GM23338 (cell line): ENCODE measurements at places on chromosomes 2 and 18. TPM values are rescaled to one million over a fixed set of nuclear protein-coding genes. Genes with fewer than 3 reads are reported as not detected.
A peak's percentile ranks its signal among the peaks of the same experiment; 100 is the strongest.

DNA sequence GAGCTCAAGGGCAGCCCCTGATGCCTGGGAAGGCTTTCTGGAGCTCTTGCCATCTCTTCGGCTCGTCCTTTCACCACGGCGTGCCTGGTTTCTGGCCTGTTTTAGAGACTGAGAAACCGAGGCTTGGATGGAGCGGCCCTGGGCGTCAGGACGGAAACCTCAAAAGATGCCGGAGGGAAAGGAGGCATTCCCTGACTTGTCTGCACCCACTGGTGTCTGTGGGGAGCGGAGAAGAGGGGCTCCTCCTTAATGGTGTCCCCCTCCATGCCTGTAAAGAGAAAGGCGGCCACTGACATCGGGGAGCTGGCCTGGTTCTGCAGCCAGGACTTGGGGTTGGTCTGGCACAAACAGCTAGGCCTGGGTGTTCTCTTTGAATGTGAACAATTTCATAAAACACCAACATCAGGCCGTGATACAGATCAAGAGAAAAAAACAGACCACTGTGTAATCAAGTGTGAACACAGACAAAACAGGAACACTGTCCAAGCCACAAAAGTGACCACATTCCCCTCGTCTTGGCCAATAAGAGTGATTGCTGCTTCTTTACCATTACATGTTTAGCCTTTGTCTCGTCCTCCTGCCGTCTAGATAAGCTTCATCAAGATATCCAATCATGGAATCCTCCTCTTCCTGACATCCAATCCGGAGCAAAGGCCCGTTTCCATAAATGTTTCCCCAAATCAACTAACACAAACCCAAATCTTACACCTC, 633 bp upstream of the ILKAP start:
- no peak overlapping the region for H3K27ac ChIP-seq
- peak overlapping the region; percentile 57 for H3K4me3 ChIP-seq
- H3K4me1 ChIP-seq, result peaks cover 17% of the 10 kb centered on the region
- H3K36me3 ChIP-seq, result no peaks in the 10 kb centered on the region
- DNase-seq, result no peak

DNA sequence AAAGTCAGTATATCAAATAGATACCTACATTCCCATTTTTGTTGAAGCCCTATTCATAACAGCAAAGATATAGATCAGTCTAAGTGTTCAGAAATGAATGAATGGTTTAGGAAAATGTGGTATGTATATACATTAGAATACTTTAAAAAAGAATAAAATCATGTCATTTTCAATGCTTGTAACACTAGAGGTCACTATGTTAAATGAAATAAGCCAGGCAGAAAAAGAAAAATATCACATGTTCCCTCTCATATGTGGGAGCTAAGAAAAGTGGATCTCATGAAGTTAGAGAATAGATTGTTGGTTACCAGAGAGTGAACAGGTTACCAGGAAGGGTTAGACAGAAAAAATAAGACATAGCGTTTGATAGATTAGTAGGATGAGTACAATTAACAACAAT, 1111.0 kb upstream of the SLC39A10 start:
- no peaks in the 10 kb centered on the region for H3K4me1 ChIP-seq
- DNase-seq, result peak; percentile 19
- H3K36me3 ChIP-seq, result no peaks in the 10 kb centered on the region
- no peaks in the 10 kb centered on the region for H3K27me3 ChIP-seq

GRCh38 chr2:131584380-131584779, 56.7 kb downstream of the CCDC74A start:
- no peaks in the 10 kb centered on the region for H3K27me3 ChIP-seq
- no peak overlapping the region for H3K27ac ChIP-seq
- H3K4me3 ChIP-seq, result no peak overlapping the region
- no peak for DNase-seq
- no peaks in the 10 kb centered on the region for H3K36me3 ChIP-seq

DNA sequence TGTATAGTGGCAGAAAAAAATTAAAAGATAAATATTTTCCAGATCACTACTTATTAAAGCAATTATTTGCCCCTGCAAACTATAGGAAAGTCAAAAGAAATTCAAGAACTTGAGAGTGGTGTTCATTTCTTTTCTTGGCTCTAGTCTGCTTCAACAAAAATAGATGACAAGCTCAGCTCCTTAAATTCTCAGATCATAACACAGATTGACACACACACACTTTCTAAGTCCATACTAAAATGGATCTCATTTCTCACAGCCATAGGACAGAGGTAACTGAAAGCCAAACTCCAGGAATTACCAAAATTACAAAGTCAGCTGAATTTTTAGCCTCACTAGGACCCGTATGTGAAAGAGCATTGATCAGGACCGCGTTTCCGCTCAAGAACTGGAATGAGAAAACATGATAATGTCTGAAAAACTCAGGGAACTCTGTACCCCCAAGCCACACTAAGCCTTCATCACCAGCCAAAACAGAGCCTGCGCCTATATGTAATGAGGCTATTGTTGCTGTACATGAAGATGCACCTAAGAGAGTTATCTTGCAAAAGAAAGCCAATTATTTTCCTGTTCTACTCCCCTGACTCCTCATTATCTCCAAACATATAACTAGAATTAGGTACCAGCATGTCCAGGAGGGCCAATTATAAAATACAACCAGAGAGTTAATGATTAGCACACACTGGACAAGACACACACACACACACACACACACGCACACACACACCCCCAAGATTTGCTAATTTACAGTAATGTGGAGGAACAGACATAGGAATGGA, 16.5 kb upstream of the EFR3B start:
- DNase-seq, result no peak
- no peaks in the 10 kb centered on the region for H3K27me3 ChIP-seq

DNA sequence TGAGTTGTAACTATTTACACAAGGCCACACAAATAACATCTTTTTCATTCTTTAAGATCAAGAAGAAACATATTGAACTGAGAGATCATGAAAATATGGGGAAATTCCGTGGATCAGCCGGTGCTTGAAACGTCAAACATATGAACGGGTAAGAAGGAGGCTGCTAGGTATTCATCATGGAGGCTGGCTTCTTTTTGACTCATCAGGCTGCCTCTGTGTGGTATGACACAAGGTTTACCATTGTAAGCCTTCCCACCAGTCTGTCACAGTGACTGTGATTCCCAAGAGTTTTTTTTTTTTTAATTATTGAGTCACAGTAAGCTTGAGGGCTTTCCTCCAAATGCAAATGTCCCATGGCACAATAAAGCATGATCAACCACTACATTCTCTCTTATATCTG, 506.9 kb downstream of the BCL11A start:
- H3K4me3 ChIP-seq, result no peak overlapping the region
- H3K4me1 ChIP-seq, result no peaks in the 10 kb centered on the region; the same call in 1 of the 2 replicates
- DNase-seq, result no peak
- no peaks in the 10 kb centered on the region for H3K27me3 ChIP-seq
- H3K27ac ChIP-seq, result no peak overlapping the region
- H3K36me3 ChIP-seq, result no peaks in the 10 kb centered on the region

- DNase-seq, result no peak
- no peak overlapping the region for H3K4me3 ChIP-seq
- H3K36me3 ChIP-seq, result no peaks in the 10 kb centered on the region
Observed at GRCh38 chr2:127659408-127660290, 13.7 kb downstream of the GPR17 start.

DNA sequence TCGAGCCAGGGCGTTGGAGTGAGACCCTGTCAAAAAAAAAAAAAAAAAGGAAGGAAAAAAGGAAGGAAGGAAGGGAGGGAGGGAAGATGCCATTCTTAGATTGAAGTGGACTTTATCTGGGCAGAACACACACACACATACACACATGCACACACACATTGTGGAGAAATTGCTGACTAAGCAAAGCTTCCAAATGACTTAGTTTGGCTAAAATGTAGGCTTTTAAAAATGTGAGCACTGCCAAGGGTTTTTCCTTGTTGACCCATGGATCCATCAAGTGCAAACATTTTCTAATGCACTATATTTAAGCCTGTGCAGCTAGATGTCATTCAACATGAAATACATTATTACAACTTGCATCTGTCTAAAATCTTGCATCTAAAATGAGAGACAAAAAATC, 564 bp upstream of the TTR start:
- H3K4me1 ChIP-seq, result no peaks in the 10 kb centered on the region
- no peak overlapping the region for H3K27ac ChIP-seq
- H3K27me3 ChIP-seq, result no peaks in the 10 kb centered on the region

DNA sequence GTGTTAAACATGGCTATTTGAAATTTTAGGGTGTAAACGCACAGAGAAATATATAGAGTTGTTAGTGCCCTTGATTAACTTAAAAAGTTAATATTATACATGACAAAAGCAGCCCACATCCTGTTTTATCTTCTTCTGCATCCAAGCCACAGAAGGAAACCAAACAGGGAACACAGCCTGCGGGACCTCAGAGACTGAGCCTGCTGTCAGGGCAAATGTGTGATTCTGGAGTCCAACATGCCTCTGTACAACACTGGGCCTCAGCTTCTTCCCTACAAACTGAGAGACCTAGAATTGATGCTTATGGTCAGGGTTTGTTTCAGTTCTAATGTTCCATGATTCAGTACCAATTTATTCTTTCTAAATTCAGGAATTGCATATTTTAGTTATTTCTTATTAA, 404.7 kb downstream of the FBXO15 start:
- H3K4me1 ChIP-seq, result peaks cover 47% of the 10 kb centered on the region
- no peak overlapping the region for H3K27ac ChIP-seq
- no peak overlapping the region for H3K4me3 ChIP-seq
- H3K36me3 ChIP-seq, result no peaks in the 10 kb centered on the region
- no peaks in the 10 kb centered on the region for H3K27me3 ChIP-seq
- no peak for DNase-seq

DNA sequence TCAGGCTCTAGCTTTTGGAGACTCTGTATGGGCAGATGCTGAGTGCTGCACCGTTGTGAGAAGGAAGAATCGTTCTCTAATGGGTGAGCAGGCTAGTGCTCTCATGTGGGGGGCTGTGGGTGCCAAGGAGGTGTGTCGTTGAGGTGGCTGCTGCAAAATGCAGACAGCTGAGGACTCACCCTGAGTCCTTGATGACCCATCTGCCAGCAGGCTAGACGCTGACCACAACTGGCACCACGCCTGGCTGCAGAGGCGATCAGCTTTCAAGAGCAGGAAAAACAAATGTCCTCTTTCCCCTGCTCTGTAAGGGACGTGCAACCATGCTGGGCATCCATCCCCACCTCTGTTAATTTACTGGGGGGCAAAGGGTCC, 48.2 kb downstream of the HAUS1 start:
- no peaks in the 10 kb centered on the region for H3K36me3 ChIP-seq
- H3K4me1 ChIP-seq, result peaks cover 21% of the 10 kb centered on the region
- DNase-seq, result no peak
- H3K27me3 ChIP-seq, result no peaks in the 10 kb centered on the region

GRCh38 chr2:45651415-45652089, at the start of gene PRKCE:
PRKCE (plus strand) TSS chr2:45651675.
- H3K4me1 ChIP-seq, result peaks cover 13% of the 10 kb centered on the region
- H3K27ac ChIP-seq, result no peak within 1 kb of the TSS
- peak within 1 kb of the TSS; percentile 84 for H3K4me3 ChIP-seq
- no peaks in the 10 kb centered on the region for H3K36me3 ChIP-seq
- DNase-seq, result peak; percentile 58

DNA sequence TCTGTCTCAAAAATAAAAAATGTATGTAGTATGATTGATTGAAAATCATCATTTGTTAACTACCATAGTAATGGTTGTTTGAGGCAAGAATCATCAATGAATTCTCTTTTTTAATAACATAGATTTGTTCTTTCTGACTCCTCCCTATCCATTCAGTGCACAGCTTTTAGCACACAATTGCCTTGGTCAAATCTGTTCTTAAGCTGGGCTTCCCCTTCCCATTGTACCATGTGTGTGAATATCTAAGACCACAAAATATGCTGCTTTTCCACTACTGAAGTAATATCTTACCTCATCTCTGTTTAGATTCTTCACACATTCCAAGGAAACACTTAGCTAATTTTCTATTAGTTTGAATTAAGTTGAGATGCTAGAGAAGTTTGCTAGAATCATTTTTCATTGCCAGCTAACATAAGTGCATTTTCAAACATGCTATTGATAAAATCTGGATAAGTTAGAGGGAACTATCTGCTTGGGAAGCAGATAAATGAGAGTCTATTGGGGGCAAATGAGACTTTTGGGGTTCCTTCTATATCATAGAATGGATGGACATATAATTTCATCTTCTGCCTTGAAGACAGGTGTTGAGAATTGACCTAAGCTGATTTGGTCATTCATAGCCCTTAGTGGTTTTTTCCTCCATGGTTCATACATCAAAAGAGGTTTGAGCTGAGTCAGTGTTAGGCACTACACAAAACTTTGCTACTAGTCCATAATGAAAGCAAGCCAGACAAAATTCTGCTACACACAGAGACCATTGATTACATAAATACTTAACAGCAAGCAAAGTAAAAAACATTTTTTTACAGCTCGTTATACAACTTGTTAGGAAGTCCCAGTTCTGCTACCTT, 231.9 kb downstream of the PLCL1 start:
- DNase-seq, result no peak
- no peak overlapping the region for H3K4me3 ChIP-seq
- H3K36me3 ChIP-seq, result no peaks in the 10 kb centered on the region
- peaks cover 4% of the 10 kb centered on the region; the same call in 1 of the 2 replicates for H3K4me1 ChIP-seq
- H3K27ac ChIP-seq, result no peak overlapping the region

DNA sequence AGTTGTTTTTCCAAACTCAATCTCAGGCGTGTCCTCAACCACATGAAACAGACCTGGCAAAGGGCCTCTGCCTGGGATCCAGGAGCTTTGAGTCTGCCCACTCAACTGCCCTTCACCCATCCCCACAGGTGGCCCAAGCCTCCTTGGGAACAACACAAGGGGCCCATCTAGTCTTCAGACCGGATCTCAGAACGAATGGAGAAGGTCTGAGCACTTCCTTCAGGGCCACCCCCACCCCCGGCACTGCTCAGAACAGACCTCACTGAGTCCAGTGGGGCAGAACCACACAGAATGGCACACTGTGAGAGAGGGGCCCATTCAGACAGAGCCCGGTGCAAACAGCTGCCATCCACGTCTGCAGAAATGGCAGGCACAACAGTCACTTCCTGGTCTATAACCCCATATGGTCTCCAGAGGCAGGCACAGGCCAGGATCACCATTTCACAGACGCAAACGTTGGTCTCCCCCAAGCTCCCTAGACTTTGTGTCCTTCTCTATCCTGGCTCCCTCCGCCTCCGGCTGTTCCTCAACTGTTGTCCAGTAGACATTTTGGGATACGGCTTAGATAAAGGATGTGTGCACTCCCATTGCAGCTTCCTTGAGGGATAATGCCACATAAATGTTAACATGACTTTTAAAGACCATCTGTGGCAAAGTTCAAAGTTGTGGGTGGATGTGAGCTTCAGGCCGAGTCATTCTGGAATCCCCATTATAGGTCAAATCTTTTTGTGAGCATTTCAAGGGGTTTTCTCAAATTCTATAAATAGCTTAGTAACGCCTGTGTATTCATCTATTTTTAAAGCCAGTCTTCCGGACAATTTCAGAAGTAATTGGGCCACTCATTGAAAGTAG, 149.7 kb downstream of the SMAD7 start:
- H3K27me3 ChIP-seq, result no peaks in the 10 kb centered on the region
- no peak for DNase-seq
- no peaks in the 10 kb centered on the region for H3K36me3 ChIP-seq
- no peak overlapping the region for H3K4me3 ChIP-seq
- no peaks in the 10 kb centered on the region for H3K4me1 ChIP-seq
- no peak overlapping the region for H3K27ac ChIP-seq

- H3K27me3 ChIP-seq, result 0 out of 2 replicates have a peak, but pooled peaks cover 9% of the 10 kb centered on the region
- H3K36me3 ChIP-seq, result no peaks in the 10 kb centered on the region; the same call in 1 of the 2 replicates
- no peak for DNase-seq
- H3K4me1 ChIP-seq, result peaks cover 23% of the 10 kb centered on the region
- H3K27ac ChIP-seq, result no peak overlapping the region
Observed at GRCh38 chr2:119426801-119427395, 4.8 kb upstream of the TMEM37 start.

CD28 gene
- total RNA-seq, result not detected in 2 replicates

SRD5A2 gene
- 0.03 TPM in 1 of 2 replicates, not detected in the other for total RNA-seq

AMER3 gene
- total RNA-seq, result 0.49 and 0.62 TPM in 2 replicates

MRO gene
- 0.80 and 2.0 TPM in 2 replicates for total RNA-seq

IL37 gene
- not detected in 2 replicates for total RNA-seq

COLEC11 gene
- 0.43 and 1.3 TPM in 2 replicates for total RNA-seq

WNT10A gene
- not detected in 2 replicates for total RNA-seq

ALPG gene
- total RNA-seq, result 2.5 and 3.8 TPM in 2 replicates

RBM43 gene
- total RNA-seq, result 3.2 and 3.4 TPM in 2 replicates
